ENCODE measurements at places on chromosomes 3 and 15.

GRCh38 chr15:69593981-69594966 is 141.7 kb downstream of the RPLP1 start:
- no peak for DNase-seq

DNA sequence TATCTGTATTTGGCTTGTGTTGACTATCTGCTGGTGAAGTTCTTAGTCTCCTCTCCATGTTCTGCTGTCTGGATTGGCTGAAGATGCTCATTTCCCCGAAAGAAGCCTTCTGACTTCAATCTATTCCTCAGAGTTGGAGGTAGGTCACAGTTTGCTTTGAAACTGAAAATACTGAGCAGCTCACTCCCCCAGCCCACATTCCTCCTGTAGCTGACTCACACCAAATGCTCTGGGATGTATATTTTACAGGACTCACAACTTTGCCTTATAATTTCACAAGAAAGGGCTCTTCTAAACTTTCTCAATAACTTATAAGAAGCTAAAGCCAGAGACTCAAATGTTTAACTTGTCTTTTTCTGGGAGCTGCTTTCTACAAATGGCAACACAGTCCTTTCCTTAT is 36.3 kb upstream of the SNX4 start:
- DNase-seq: no peak

DNA sequence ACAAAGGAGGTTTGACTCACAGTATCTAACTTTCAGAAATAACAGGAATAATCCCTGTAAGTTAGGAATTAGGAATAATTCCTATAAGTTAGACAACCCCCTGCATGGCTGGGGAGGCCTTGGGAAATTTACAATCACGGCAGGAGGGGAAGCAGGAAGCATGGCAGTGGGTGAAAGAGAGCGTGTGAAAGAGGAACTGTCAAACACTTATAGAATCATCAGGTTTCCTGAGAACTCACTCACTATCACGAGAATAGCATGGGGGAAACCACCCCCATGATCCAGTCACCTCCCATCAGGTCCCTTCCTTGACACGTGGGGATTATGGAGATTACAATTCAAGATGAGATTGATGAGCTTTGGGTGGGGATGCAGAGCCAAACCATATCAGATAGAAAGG is 385.5 kb downstream of the IL20RB start:
- no peak for DNase-seq

- DNase-seq: no peak
These were observed 41.3 kb downstream of the TMED3 start for GRCh38 chr15:79352206-79352605.

- no peak for DNase-seq
These were observed 428.5 kb downstream of the OCA2 start for GRCh38 chr15:27670486-27671209.

DNA sequence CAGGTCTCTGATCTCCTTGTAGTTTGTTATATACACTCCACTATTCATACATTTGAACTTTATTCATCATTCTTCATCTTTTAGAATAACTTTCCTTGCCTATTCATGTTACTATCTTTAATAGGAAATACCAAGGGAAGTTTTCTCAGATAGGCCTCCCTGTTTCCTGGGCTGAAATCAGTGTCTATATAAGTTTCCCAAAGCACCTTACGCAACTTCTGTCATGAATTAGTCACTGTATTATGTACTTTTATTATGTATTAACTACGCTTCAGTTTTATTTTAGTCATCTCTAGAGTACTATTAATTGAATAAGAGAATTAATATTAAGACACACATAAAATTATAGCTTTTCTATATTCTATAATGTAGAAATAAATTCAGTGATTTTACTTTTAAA is 1481.5 kb downstream of the OTOL1 start:
- DNase-seq: no peak

DNA sequence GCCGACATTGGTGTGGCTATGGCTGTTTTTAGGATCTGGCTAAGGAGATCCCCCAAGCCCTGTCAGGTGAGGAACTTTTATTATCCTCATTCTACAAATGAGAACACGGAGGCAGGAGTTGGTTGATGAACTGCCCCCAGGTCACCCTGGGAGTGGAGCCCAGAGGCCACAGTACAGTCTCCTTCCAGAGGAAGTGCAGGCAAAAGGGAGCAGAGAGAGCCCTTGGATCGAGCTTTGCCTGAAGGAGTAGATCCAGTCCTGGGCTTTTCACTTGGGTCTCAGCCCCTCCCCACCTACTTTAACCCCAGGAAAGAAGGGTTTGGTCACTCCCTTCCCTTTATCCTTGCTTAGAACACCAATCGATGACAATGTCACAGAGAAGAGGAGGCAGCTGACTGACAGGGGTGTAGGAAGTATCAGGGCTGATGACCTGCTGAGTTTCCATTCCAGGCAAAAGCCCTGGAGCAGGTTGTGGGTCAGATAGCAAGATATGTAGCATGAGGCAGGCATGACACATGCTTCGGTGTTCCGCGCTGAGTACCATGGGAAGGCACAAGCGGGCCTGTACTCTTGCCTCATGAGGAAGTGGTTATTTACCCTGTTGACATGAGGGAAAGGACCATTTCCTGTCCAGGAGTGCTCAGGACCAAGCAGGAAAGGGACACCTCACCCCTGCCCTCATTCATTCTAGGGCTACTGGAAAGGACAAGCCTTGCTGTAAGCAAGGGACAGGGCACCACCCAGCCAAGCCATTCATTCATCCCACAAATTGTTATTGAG is 5.8 kb upstream of the PLA2G4D start:
- no peak for DNase-seq

GRCh38 chr3:123478314-123478713 is 29.4 kb upstream of the ADCY5 start:
- DNase-seq: no peak

DNA sequence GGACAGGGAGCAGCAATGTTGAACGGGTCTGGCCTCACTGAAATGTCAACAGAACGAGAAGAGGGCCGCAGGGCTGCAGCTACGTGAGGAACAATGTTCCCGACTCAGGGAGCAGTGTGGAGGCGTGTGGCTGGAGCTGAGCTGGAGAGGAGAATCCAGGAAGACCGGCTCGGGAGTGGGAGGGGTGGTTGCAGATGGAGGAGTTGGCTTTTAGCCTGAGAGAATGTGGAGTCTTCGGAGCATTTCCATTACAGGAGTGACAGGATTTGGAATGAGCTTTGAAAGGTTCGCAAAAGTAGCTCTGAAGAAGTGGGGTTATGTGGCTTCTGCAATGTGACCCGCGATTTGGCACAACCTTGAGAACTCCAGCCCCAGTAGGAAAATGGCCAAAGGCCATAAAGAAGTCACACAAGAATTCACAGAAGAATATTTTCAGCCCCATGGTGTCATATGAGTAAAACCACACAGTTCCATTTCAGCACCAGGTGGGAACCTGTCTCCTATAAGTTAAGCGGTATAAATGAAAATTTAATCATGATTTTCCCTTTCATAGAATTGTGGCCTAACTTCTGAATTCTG is 78.8 kb upstream of the NSMCE3 start:
- no peak for DNase-seq

- DNase-seq: no peak
These were observed 552.5 kb upstream of the NECTIN3 start for GRCh38 chr3:110519071-110519470.

DNA sequence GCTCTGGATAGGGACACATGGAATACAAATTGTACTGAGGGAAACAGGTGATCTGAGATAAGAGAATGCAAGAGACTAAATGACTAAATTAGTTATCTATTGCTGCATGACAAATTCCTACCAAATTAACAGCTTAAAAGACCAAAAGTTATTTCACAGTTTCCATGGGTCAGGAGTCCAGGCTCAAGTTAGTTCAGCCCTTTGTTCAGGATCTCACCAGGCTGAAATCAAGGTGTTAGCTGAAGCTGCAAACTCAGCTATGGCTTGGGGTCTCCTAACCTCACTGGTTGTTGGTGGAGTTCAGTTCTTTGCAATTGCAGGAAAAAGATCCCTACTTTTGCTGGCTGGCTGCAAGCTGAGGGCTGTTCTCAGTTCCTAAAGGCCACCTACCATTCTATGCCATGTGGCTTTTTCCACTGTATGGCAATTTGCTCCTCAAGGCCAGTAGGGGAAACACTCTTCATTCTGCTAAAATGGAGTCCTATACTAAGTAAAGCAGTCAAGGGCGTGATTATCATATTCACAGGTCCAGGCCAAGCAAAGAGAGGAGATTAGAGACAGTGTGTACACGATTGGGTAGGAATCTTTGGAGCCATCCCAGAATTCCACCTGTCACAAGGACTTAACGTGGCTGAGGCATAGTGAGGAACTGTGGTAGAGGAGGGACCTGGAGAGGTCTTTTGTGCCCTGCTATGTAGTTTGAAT is 53.7 kb downstream of the THRB start:
- DNase-seq: no peak

- no peak for DNase-seq
These were observed 52.5 kb downstream of the SH3BP5 start for GRCh38 chr3:15279671-15280402.

- DNase-seq: no peak
These were observed 1.7 kb upstream of the ESYT3 start for GRCh38 chr3:138432576-138433240.

DNA sequence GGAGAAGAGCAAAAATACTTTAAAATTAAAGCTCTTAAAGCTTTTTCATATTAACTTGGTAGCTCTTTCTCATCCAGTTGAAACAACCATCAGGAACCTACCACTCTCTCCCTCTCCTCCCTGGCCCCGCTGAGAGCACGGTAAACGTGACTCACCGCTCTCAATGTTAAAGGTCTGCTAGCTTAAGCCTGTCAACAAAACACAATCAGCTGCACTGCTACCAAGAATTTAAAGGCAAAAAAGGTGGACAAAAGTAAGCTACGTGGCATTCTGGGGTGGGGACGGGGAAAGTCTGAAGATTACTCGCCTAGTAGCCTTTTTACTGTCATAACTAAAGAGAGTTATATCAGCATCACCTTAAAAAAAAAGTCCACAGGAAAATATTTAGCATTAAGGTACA is 8.4 kb upstream of the GP5 start:
- DNase-seq: no peak

GRCh38 chr3:110973263-110973895 is 98.2 kb upstream of the NECTIN3 start:
- no peak for DNase-seq

DNA sequence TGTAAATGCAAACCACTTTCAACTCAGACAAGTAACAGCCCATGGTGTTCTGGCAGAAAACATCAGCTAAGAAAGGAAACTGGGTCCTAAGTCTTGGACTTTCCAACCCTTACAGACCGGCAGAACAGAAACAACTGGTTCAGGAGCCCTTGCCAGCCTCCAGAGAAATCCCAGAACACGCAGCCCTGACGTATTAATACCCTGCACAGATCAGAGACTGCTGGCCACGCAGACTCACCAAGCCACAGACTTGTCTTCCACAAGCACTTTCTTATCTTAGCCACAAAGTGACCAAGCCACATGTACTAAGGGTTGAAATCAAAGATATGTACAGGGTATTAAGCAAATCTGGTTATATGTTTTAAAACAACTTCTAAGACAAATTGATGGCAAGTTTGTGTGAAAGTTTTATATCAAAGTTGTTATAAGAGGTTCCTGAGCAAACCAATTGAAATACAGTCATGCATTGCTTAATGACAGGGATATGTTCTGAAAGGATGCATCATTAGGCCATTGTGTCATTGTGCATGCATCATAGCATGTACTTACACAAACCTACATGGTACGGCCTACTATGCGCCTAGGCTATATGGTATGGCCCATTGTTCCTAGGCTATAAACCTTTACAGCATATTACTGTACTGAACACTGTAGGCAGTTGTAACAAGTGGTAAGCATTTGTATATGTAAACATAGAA is 36.8 kb downstream of the BTD start:
- no peak for DNase-seq

DNA sequence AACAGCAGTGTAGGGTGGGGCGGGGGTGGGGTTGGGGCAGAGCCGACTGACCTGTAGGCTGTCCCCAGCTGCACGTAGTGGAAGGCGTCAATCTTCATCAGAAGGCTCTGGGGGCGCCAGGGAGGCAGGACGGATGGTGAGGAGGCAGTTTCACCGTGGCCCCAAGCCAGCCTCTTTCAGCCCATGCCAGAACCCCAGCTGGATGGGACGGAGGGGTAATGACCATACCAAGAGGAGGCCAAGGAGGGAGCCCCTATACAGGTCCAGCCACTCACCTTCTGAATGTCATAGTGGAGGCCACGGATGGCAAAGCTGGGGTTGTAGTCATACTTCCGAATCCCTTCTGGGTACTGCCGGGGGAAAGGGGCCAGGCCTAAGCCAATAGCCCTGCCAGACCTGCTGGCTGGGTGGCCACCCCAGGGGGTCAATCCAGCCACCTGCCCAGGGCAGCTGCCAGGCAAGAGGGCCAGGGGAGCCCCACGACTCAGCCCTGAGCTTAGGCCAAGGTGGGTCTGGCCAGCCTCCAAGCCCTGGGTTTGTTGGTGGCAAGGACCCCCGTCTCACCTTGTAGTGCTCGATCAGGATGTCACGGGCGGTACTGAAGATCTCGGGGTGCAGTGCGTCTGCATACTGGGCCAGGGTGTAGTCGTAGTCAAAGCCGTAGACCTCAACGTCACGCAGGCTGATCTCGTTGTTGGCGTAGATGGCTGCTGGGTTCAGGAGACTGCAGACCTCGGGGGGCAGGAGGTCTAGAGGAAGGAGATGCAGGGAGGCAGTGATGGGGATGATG is 4.9 kb downstream of the NT5DC2 start:
- DNase-seq: no peak

- DNase-seq: no peak
These were observed 855.1 kb downstream of the ROBO1 start for GRCh38 chr3:78912687-78913086.

DNA sequence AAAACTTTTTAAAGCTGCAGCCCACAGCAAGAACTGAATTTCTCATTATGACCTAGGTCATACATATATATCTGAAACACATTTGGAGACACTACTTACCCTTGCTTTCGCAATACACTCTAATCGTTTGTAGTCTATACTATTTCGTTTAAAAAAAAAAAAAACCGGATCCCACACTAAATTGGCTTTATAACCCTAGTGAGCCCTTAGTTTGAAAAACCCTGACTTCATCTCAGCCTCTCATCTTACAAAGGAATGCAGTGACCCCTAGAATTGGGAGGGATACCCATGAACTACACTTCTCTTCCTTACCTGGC is 4.2 kb downstream of the RARRES1 start:
- no peak for DNase-seq

DNA sequence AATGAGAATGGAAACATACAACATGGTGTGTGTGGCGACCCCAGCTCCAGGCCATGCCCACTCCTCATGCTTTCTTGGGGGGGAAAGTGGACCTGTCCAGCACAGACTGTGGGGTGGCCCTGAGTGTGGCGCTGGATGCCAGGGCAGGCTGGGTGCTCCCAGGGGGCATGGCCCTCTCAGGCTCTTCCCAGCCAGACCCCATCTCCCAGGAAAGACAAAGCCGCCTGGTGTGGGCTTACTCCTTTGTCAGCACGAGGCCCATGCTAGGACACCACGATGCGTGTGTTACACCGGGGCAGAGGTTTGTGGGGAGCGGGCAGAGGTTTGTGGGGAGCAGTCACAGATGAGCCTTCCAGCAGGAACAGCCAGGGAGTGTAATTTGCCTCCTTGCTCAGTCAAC is 68.5 kb downstream of the ABTB1 start:
- DNase-seq: no peak
